ENCODE measurements at places on chromosomes 3 and 15. TPM values are rescaled to one million over a fixed set of nuclear protein-coding genes. Genes with fewer than 3 reads are reported as not detected.

THSD4 gene
- 111 TPM for total RNA-seq

ROPN1 gene
- total RNA-seq, result 0.33 TPM

DAZL gene
- total RNA-seq, result not detected

OXNAD1 gene
- 11.3 TPM for total RNA-seq

RETNLB gene
- not detected for total RNA-seq

MUC20 gene
- 0.64 TPM for total RNA-seq

BFSP2 gene
- not detected for total RNA-seq

HIGD2B gene
- not detected for total RNA-seq

CPN2 gene
- not detected for total RNA-seq

LINGO1 gene
- not detected for total RNA-seq

GOLGA6A gene
- not detected for total RNA-seq

SNTN gene
- not detected for total RNA-seq

OR5K2 gene
- total RNA-seq, result not detected

QARS1 gene
- 155 TPM for total RNA-seq

P2RY12 gene
- not detected for total RNA-seq

FAM162A gene
- total RNA-seq, result 53.3 TPM

PAQR9 gene
- not detected for total RNA-seq

ADGRG7 gene
- total RNA-seq, result 0.17 TPM

ZDHHC19 gene
- total RNA-seq, result not detected

TMEM266 gene
- total RNA-seq, result not detected

GREM1 gene
- 1.8 TPM for total RNA-seq

AHSG gene
- total RNA-seq, result 0.52 TPM

SCN11A gene
- not detected for total RNA-seq

GABRA5 gene
- not detected for total RNA-seq

TP63 gene
- total RNA-seq, result 286 TPM

GOLGA8S gene
- total RNA-seq, result not detected

ANKDD1A gene
- 0.83 TPM for total RNA-seq

SLC12A8 gene
- total RNA-seq, result 24.8 TPM

FAM107A gene
- total RNA-seq, result not detected

DPPA2 gene
- not detected for total RNA-seq

CCDC39 gene
- not detected for total RNA-seq

CELF6 gene
- total RNA-seq, result 0.17 TPM

CCR5 gene
- total RNA-seq, result not detected

STAB1 gene
- not detected for total RNA-seq

TUSC7 gene
- not detected for total RNA-seq

SEMA3G gene
- 0.45 TPM for total RNA-seq

SLC27A2 gene
- 0.31 TPM for total RNA-seq

SATB1 gene
- 4.4 TPM for total RNA-seq

CAMP gene
- total RNA-seq, result 7.0 TPM

ZNF639 gene
- total RNA-seq, result 27.7 TPM

CSTA gene
- total RNA-seq, result 62.0 TPM

STARD5 gene
- total RNA-seq, result 10.2 TPM

TRPM1 gene
- not detected for total RNA-seq

NR2E3 gene
- 1.7 TPM for total RNA-seq

RSL24D1 gene
- 114 TPM for total RNA-seq

PRR20G gene
- total RNA-seq, result not detected

CCR3 gene
- 0.19 TPM for total RNA-seq

RTP1 gene
- total RNA-seq, result not detected

CHRD gene
- total RNA-seq, result not detected

LIPC gene
- not detected for total RNA-seq

Measured in mammary epithelial cell (primary cell).